ENCODE measurements at places on chromosomes 7 and 10.

GRCh38 chr7:37732888-37733287 is 49.3 kb downstream of the GPR141 start:
- DNase-seq, result no peak

DNA sequence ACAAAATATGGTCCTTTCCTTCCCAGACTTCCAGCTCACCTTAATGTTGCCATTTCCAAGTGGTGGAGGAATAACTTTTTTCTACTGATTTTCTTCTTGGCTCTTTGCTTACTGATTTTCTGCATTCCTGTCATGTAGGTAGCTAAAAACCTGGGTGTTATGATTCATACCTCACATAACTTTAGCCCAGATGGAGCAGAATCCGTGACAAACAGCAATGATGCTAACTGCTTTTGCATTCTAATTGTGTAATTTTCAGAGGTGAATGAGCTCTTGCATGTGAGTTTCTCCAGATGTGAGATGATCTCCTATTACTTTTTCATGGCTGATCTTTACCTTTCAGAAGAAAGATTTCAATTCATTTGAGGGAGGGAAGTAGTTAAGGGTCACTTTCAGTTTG is 43.4 kb downstream of the WDR11 start:
- no peak for DNase-seq

DNA sequence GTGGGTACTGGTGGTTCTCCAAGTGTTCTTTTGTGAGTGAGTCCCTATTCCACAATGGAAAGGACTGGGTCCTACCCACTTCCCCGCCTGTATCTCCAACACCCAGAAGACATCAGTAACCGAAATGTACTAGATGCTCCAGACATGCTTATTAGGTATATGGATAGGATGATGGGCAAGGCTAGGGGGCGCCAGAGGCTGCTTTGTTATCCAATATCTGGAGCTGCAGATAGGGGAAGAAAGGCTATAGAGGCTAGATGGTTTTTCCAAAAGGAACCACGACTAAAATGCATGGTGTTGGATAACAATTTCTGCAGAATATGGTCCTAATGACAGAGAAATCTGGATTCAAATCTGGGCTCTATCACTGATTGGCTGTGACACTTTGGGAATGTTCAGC is 56.2 kb upstream of the TM9SF3 start:
- no peak for DNase-seq

DNA sequence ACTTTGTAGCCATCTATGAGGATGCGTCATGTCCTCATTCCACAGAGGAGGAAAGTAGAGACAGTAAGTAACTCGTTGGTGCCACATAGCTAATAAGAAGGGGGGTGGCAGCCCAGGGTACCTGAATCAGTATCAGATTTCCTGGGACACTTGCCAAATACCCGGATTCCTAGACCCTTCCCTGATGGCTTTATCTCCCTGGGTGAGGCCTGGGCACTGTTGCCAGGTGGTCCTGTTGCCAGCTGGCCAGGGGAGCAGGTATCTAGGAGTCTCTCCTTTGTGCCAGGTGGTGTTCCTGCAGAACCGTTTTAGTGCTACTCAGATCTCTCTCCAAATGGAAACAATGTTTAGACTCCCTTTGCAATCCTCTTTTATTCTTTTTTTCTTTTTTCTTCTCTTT is 12.7 kb downstream of the SLC29A3 start:
- DNase-seq, result no peak

- DNase-seq, result peak; percentile 64
Measured at GRCh38 chr10:73039635-73040034, 57.0 kb downstream of the P4HA1 start.

GRCh38 chr10:113562069-113562468 is 9.2 kb downstream of the HABP2 start:
- DNase-seq, result no peak

GRCh38 chr10:58341947-58342346 is 7.1 kb downstream of the UBE2D1 start:
- DNase-seq, result no peak

DNA sequence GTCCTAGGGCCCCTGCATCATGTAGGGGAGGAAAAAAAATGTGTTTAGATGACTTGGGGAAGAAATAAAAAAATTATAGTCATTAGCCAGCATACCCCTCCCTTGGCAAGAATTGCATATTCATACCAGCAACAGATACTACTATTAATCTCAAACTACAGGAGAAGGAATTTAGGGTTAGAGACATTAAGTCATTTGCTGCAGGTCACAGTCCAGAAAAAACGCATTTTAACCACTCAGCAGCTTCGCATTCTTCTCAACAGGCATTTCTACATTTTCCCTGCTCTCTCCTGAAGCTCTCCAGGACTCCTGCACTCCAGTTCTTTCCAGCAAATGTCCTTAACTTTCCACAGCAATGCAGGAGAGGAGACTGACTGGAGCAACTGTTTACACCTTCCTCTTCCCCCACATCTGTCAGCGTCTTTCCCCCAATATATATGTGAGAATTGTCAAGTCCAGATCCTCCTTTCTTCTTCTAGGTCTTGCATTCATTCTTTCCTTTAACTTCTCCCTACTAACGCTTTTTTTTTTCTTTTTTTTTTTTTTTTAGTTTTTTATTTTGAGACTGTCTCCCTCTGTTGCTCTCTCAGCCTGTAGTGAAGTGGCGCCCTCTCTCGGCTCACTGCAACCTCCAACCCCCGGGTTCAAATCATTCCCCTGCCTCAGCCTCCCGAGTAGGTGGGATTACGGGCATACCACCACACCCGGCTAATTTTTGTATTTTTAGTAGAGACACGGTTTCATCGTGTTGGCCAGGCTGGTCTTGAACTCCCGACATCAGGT is 35.6 kb downstream of the PRPS1L1 start:
- DNase-seq, result no peak

GRCh38 chr7:1307828-1308227 is 75.2 kb downstream of the UNCX start:
- no peak for DNase-seq

GRCh38 chr7:73668886-73669230 is 1.2 kb downstream of the VPS37D start:
- no peak for DNase-seq

DNA sequence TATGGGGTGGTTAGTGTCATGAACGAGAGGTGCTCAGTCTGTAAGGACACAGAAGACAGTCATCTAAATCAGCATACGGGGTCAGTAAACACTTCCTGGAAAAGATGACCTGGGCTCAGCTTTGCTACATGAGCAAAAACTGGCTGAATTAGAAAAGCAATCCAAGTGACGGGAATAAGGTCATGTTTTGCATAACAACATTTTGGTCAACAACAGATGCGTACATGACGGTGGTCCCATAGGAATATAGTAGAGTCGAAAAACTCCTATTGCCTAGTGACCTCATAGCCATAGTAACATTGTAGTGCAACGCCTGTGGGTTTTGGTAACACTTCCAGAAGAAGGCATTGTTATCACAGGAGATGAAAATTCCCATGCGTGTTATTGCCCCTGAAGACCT is 92.9 kb downstream of the CTNNA3 start:
- DNase-seq, result no peak

- DNase-seq, result no peak
Measured at GRCh38 chr7:105307163-105307672, 81.5 kb downstream of the SRPK2 start.

- DNase-seq, result no peak
Measured at GRCh38 chr7:118286131-118286530, 61.6 kb downstream of the ANKRD7 start.

DNA sequence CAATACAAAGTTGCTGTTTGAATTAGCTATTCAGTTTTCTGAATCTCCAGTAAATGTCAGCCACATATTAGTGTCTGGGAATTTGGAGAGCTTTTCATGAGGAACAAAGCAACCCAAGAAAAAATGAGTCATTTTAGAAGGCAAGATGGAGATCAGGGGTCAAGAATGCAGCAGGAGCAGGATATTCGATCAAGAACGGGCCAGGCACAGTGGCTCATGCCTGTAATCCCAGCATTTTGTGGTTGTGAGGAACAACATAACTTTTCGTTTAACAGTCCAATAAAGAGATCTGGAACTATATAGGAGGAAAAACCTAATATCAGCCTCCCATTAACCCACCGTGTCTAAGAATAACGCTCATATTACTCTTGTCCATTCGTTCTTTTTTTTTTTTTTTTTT is 600.5 kb downstream of the MAGI2 start:
- no peak for DNase-seq

DNA sequence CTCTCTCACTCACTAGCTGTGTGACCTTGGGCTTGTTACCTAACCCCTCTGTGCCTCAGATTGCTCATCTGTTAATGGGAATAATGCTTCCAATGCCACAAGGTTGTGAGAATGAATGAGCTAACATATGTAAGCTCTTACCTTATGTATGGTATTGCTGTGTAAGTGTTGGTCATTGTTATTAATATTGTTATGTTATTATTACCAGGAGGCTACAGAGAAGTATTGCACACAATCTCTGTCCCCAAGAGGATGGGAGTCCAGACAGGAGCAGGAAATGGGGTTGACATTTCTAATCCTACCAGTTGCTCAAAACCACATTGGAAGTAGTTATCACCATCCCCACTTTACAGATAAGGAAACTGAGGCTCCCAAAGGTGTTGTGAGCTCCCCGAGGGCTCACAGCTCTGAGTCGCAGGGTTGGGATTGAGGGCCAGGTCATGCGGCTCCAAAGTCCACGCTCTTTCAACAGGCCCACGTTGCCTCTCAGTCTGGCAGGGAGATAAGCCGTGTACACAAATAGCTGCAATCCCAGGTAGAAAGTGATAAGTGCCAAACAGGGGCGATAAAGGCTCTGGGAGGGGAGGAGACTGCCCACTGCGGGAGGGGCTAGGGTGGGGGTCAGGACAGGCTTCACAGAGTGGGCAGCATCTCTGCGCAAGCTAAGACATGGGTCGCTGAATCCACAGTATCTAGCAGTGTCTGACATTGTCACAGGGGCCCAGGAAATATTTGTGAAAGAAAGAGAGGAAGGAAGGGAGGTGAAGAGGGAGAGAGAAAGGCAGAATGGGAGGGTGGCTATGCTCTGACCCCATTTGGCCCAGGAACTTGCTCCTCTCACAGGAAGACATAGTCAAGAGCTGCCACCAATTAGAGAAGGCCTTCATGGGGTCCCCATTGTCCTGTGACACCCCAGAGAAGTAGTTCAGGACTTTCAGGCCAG is 9.6 kb upstream of the ZMIZ1 start:
- DNase-seq, result no peak
